ENCODE measurements at places on chromosomes 13 and 19.

- no peak for DNase-seq
Observed at GRCh38 chr19:14164724-14165493, 28.5 kb upstream of the ASF1B start.

DNA sequence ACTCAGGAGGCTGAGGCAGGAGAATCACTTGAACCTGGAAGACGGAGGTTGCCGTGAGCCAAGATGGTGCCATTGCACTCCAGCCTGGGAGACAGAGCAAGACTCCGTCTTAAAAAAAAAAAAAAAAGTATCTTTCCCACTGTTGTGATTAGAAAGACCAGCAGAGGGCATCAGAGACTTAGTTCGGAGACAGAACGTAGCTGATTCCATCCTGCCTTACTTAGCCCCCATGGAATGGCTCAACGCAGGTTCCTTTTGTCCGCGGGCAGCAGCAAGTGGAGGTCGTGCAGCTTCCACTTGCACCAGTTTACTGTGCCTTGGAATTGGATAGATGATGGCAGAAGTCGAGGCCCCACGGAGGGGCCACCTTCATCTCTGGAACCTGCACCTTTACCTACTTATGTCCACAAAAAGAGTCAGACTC is 8.1 kb downstream of the TIMM29 start:
- peak; percentile 54 for DNase-seq

- no peak for DNase-seq
Observed at GRCh38 chr13:99303863-99304521, 3.2 kb downstream of the GPR183 start.

GRCh38 chr19:43636121-43636683 is 3.4 kb downstream of the CADM4 start:
- DNase-seq = no peak

- no peak for DNase-seq
Observed at GRCh38 chr13:47317356-47317755, 420.5 kb upstream of the HTR2A start.

DNA sequence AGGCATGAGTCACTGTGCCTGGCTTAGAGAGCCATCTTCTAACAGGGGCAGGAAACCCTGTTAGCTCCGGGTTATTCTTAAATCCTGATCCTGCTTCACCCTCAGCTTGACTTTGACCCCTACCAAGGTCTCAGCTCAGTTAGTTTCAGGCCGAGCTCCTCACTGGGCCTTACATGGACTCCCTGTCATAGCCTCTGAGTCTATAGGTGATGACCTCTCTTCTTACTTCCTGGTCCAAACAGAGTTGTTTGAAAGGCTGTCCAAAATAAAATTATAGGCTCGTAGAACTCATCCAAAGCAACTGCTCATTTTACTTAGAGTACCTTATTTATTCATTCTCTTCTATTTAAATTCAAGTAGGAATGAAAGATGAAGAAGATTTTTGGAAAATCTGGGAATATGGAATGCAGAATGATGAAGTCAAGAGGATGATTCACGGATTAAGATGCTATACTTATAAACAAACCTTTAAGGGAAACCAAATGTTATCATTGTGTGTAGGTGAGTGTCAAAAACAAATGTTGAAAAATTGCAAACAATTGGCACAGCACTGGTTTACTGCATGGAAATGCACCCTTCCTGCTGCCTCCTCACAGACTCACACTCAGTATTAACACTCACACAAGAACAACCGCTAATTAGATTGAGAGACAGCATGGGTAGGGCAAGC is 174.1 kb downstream of the RGCC start:
- no peak for DNase-seq

- no peak for DNase-seq
Observed at GRCh38 chr13:34065928-34066327, 248.0 kb downstream of the RFC3 start.

DNA sequence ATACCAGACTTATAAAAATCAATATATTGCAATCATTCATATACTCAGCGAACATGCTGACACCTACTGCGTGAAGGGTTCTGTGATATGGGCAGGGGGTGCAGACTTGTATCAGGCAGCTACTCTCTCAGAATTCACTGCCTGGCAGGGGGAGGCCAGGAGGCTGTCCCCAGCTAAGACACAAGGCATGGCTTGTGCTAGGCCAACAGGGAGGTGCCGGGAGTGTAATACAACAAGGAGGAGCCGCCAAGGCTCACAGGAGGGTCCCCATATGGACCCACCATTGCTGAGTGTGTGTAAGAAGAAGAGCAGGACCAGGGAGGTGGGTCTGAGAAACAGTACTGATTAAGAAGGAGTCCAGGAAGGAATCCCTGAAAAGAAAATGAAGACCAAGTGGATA is 97.2 kb downstream of the COL4A2 start:
- no peak for DNase-seq

DNA sequence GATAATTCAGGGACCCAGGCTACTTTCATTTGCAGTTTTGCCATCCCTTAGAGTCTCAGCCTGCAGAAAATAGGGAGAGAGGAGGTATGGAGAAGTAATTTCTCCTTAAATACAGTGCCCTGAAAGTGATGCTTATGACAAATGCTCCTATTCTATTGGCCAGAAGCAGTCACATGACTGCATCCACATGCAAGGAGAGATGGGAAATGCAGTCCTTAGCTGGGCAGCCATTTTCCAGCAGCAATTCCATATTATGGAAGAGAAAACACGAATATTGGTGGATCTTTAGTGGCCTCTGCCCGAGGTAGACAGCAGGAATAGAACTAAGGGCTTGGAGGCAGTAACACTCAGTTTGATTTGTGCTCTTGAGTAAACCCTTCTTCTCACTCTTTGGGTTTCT is 39.4 kb downstream of the VAV1 start:
- DNase-seq = no peak

DNA sequence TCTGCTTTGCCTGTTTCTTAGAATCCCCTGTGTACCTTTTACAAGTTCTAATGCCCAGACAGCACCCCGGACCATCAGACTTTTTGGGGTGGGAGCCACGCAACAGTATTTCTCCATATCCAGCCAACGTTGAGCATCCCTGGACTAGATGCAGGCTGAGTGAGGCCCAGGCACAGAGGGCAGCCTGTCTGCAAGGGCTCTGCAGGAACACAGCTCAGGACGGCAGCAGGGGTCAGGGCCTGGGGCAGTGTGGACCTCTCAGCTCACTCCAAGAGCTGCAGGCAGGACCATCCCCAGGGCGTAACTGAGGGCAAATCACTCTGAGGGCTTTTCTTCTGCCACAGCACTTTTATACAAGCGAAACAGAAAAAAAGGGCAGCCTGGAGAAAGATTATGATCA is 95.8 kb downstream of the DNAJC15 start:
- DNase-seq = no peak

- no peak for DNase-seq
Observed at GRCh38 chr13:40963927-40964326, 55.2 kb downstream of the ELF1 start.

DNA sequence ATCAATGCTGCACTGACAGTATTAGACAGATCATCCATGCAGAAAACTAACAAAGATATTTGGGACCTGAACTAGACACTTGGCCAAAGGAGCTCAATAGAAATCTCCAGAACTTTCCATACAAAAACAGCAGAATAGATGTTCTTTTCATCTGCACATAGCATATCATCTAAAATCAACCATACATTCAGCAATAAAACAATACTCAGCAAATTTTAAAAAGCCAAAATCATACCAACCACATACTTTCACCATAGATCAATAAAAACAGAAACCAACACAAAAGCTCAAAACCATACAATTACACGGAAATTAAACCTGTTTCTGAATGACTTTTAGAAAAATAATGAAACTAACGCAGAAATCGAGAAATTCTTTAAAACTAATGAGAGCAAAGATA is 592.6 kb downstream of the SLITRK5 start:
- DNase-seq = no peak

- DNase-seq = no peak
Observed at GRCh38 chr13:36344886-36345437, 1.2 kb downstream of the SPART start.

DNA sequence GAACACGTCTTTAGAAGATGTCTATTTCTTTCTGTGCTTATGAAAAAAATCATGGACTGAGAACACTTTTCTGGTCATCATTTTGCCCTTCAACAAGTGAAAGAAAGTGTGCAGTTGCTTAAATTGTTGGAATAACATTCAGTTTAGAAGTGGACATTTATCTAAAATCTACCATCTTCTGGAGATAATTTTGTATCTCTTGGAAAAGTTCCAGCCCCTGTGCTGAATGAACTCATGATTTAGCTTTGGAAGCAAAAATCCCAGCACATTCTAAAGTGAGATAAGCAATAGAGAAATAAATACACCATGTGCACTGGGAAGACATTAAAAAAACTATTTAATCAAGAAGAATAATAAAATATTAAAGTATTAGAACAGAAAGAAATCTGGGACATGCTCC is 1420.8 kb upstream of the SLC10A2 start:
- no peak for DNase-seq

GRCh38 chr13:110826101-110826500 is 88.8 kb downstream of the ANKRD10 start:
- no peak for DNase-seq

- no peak for DNase-seq
Observed at GRCh38 chr13:80360453-80360800, 19.5 kb upstream of the SPRY2 start.
